Heart left ventricle (tissue), 16 donors: ENCODE measurements at places on chromosomes 2 and 18. TPM values are rescaled to one million over a fixed set of nuclear protein-coding genes. Genes with fewer than 3 reads are reported as not detected.

GRCh38 chr2:42878581-42878980 lies 86.2 kb upstream of the HAAO start:
- no peak for DNase-seq

DNA sequence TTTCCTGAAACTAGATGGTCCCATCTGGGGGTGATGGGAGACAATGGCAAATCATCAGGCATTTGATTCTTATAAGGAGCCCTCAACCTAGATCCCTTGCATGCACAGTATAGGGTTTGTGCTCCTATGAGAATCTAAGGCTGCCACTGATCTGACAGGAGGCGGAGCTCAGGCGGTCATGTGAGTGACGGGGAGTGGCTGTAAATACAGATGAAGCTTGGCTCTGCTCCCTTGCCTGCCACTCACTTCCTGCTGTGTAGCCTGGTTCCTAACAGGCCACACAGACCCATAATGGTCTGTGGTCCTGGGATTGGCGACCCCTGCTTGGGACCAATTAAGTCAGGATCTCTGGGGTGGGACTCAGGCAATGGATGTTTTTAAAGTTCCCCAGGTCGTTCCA lies 293.4 kb downstream of the ZNF521 start:
- no peak for DNase-seq

DNA sequence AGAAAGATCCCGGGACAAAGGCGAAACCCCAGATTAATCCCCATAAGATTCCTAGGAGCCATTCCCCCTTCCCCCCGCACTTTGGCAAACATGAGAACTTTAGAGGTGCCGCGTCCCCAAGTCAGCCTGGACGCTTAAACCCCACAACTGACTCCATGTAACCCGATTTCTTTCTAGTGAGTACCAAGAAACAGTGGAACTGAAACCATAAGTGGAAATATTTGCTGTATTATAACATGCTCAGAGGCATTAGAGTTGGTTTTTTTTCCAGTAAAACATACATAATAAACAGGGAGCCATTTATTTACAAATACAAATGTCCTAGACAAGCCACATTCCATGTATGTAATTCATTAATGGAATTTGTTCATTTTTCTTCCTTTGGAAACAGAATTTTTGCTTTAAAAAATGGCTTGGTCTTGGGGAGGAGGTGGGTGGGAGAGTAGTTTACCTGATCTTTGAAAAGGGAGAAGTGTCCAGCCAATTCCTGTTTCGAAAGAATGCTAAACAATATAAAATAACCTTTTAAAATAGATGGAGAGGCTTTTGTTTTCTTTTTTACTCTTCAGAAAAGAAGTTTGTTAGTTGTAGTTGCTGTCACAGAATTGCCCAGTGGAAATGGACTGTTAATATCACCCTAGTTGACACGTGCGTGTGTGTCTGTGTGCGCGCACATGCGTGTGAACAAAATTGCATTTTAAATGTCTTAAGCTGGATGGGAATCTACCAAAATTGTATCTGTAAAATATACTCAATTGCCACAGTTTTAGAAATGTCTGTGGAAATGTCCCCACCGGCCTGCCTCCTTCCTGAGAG lies 10.6 kb downstream of the POU3F3 start:
- no peak for DNase-seq

GRCh38 chr2:42137125-42137841 lies 31.9 kb upstream of the EML4 start:
- no peak for DNase-seq

DNA sequence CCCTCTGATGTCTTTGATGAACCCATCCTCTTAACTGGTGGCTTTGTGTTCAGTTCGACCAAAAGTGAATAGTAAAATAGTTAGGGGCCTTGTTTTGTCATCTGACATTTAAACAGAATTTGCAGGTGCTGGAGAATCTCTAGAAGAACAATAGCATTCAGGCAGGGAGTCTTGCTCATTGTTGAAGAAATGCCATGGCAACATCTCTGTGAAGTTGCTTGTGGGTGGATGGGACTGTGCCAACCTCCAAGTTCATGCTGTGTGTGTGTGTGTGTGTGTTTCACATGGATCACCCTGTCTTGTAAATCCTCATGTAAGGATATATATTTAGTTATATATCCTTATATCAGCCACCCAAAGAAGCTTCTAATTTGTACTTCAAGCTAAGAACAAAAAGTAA lies 66.7 kb downstream of the SKA1 start:
- DNase-seq, result no peak

GRCh38 chr2:235330775-235331451 lies 162.9 kb upstream of the AGAP1 start:
- DNase-seq, result no peak

DNA sequence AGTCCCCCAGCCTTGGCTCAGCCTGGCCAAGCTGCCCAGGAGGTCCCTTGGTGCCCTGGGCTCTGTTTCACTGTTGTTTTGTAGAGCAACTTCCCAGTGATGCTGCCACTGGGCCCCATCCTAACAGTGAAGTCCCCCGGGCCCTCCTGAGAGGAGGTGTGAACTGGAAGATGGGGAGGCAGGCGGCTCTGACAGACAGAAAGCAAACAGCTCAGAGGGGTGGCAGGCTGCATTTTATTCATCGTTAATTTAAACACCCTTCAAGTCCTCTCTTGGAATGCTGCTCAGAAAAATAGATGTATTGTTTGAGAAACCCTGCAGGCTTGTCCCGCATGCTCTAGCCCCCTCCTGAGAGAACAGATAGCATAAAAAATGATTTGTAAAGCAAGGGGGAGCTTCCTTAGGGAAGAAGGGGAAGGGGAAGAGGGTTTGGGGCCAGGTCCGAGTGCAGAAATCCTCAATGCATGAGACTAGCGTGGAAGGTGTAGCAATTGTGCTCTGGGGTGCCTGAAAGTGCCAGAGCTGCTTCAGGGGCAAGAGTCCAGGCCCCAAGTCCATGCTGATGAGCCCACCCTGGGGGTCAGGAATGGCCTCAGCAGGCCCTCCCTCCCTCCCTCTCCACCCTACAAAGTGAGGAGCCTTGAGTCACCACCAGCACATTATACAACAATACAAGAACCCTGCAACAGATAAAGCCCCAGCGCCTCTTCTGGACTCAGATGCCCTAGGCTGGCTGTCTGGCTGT lies 113.6 kb downstream of the MSH2 start:
- no peak for DNase-seq

- no peak for DNase-seq
Observed at GRCh38 chr2:215375467-215375830, 60.4 kb downstream of the FN1 start.

Gene KLHL14
- not detected for total RNA-seq

Gene ST3GAL5
- total RNA-seq, result 2.6 TPM

Gene RAB6C
- not detected for total RNA-seq

Gene DUSP2
- 2.6 TPM for total RNA-seq
